ELR (cell line): ENCODE measurements at places on chromosomes 4 and X.

- peak; percentile 75 for DNase-seq
These were observed 223.4 kb downstream of the BCOR start for GRCh38 chrX:39874202-39874816.

- no peak for DNase-seq
These were observed 90.4 kb upstream of the RASGEF1B start for GRCh38 chr4:81562093-81562492.

DNA sequence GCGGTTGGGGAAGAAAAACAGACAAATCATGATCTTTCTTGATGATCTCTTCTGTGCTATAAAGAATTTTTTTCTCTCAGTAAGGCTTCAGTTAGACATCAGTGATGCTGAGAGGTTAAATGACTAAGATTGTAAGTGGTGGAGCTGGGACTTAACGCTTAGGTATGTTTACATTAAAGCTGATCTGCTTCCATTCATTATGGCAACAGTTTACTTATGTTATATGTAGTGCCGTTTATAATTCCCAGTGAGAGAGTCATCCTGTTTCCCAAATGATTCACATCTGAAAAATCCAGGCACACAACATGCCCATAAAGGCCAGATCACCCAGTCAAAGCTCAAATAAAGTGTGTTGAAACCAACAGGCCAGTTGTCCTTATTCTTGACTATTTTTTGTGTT, 50.1 kb downstream of the CENPVL3 start:
- peak; percentile 82 for DNase-seq

DNA sequence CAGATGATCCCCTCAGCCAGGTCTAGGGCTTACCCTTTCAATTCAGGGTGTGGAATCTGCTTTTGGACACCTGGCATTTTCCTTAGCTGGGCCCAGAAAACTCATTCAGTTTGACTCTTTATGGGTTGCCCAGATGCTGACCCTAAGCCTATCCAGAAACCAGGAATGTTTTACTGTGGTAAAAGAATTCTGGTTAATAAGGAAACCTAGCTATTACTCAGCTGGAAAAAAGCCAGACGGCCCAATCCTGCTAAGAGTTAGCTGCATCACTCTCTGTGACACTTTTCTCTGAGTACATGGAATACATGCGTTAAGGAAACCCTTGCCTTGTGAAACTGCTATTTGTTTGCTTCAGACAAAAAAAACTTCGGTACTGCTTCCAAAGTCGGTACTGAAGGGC, 28.0 kb downstream of the ING2 start:
- DNase-seq = peak; percentile 87

DNA sequence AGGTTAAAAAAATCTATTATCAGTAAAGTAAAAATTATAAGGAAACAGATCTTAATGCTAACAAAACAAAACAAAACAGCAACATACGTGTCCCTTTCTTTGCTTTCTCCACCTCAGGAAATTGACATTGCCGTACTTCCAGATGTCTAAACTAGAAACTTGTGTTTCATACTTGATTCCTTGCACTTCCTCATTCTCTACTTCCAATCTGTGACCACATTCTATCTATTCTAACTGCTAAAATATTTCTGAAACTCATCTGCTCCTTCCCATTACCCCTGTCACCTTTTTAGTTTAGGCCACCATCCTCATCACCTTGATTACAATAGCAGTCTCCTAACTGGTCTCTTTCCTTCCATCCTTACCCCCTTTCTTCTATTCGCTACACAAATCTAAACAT, 22.5 kb upstream of the RPA4 start:
- DNase-seq = no peak

GRCh38 chrX:153397256-153397960, 3.7 kb downstream of the PNMA6E start:
- no peak for DNase-seq

DNA sequence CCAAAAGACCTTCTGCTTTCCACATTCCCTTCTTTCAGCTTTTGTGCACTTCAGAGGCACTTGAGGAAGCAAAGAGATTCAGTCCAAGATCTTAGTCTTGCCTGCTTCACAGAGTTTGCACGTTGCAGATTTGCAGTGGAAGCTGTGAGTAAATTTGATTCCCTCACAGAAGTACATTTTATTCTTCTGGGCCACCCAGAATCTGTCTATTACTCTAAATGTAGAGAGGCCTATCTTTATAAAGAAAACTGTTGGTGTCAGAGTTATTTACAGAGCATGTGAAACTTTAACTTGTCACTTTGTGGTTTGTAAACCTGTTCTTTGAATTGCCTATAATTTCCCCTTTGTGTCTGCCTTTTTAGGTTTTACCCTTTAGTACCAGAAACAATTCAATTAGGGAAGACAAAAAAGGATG, 15.5 kb downstream of the SPRY1 start:
- DNase-seq = no peak

DNA sequence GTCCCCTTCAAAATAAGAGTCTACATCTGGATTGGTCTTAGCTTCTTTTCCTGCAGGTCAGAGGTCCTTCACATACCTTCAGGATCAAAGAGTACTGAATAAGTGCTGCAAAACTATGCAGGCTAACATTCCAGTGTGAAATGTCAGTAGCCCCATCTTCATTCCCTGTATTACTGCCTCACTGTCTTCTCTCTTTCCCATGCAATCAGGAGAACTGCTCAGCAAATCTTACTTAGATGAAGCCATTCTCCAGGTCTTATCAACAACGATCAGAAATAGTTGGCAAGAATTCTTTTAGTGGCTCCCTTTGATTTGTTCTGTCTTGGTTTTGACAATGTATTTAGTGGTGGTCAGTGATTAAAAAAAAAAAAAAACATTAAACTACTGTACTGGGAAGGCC, 26.0 kb upstream of the IQCM start:
- DNase-seq = no peak

DNA sequence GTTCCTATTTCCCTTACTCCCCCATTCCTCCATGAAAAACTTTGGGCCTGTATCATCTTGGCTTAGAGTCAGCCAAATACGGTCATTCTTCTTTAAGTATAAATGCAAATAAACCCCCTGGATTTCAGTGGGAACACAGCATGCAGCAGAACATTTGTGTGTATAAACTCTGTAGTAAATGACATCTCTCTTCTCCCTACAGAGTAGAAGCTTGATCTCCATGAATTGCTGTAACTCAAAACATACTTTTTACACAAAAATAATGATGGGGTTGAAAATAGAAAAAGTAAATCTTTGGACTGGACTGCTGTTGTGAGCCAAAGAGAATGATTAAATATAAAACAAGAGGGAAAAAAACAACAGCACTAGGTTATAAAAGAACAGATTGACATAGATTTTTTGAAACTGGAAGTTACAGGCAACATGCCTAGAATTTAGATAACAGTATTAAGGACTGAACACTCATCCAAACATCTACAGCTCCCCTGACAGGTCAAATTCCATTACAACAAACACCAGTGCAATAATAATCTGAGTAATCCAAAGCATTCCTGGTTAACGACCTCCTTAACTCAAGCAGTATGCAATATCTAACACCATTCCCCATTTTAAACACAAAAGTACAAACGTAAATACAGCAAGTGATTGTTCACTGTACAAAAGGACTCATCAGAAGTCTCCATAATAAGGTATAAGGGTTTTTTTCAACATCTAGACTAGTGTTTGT, 30.7 kb downstream of the TSPAN5 start:
- peak; percentile 71 for DNase-seq
